ENCODE measurements at places on chromosomes 3 and 15.

GRCh38 chr3:9715764-9716437 is 12.3 kb downstream of the CPNE9 start:
- DNase-seq: no peak

DNA sequence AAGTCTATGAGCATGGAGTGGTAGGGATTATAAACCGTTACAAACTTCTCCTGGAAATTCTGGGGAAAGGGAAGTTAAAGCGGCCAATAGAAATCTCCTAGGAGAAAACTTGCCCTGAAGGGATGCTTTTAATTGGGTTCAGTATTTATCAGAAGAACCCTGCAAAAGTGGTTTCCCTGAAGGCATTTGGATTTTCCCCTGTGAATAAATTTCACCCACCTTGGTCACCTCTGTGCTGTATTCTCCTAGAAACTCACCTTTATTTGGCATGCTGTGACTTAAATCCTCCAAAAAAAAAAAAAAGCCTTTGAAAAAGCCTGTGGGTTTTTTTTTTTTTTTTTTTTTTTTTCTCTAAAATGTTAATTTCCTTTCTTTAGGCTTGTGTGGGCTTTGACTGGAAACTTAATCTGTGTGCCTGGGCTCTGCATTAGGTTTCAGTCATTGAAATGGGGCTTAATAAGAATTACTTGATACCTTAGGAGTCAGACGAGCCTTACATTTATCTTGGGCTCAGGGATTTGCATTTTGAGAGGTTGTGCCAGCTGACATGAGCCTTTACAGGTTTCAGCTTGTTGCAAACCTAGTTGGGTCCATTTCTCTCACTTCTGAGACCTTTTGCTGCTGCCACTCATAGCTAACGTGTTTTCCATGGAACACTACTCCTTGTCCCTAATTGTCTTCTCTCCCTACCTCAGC is 22.0 kb downstream of the TGFBR2 start:
- no peak for DNase-seq

GRCh38 chr15:62079594-62079993 is 12.8 kb downstream of the C2CD4A start:
- DNase-seq: no peak

DNA sequence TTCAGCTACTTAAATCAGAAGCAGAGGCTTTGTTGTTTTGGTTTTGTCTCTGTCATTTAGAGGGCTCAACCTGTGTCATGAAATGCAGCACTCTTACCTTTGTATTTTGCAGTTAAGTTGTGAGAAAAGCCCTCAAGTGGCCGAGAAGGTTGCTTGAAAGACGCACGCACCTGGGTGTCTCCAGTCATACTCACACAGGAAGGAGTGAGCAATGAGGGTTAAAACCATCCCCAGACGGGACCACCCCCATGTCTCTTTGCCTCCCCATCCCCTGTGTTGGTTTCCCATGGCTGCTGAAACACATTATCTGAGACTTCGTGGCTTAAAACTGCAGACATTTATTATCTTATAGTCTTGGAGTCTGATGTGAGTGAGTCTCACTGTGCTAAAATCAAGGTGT is 376.1 kb upstream of the CFAP20DC start:
- no peak for DNase-seq

GRCh38 chr15:41849861-41850260 is 11.2 kb downstream of the PLA2G4B start:
- no peak for DNase-seq

- no peak for DNase-seq
These were observed 15.0 kb upstream of the RTP3 start for GRCh38 chr3:46482632-46483350.

DNA sequence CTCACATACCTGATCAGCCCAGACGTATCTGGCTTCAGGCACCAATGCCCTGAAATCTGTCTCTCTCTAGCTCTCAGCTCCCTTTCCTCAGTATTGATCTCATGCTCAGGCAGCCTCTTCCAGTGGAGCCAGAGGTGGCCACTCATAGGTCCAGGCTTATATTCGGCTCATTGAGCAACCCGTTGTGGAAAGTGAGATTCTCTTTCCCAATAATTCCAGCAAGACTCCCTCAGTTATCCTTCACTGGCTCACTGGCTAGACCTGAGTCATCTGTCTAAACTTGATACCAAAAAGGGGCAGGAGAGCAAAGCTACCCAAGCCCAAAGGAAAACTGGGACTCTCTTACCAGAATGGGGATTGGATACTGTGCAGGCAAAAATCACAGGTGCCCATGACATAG is 33.4 kb upstream of the FRMD4B start:
- no peak for DNase-seq

GRCh38 chr3:53616321-53616720 is 121.9 kb downstream of the CACNA1D start:
- no peak for DNase-seq

DNA sequence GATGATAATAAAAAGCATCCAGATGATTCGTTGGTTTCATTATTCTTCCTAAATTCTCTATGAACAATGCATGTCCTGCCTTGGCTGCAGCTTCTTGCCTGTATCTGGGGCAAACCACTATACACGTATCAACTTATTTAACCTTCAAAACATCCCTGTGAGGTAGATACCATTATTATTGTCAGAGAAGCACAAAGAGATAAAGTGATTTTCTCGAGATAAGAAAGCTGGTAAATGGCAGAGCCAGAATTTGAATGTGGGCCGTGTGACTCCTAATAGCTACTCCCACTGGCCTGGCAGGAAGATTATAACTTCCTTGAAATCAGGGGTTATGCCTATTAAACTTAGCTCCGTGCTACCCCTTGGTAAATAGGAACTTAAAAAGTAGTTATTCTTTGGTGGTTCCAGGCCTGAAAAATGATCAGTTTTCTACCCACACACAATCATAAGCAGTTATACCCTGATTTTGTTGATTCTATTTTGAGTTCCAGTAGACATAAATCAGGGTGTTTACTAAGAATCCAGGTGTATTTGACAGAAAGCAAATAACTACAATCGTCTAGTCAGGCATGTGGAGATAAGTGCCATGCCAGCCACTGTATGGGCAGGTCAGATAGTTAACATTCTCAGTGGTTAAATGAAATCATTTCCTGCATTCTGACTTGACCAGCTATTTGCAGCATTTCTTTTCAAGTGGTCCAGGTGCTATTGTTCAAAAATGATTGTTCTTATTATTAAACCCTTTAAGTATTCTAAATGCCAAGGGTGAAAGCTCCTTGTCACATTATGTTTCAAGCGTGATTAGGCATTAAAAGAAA is 99.2 kb upstream of the LRRN1 start:
- DNase-seq: no peak

GRCh38 chr3:157225001-157225400 is 65.1 kb upstream of the CCNL1 start:
- no peak for DNase-seq

GRCh38 chr15:70387993-70388392 is 290.3 kb upstream of the TLE3 start:
- DNase-seq: no peak

DNA sequence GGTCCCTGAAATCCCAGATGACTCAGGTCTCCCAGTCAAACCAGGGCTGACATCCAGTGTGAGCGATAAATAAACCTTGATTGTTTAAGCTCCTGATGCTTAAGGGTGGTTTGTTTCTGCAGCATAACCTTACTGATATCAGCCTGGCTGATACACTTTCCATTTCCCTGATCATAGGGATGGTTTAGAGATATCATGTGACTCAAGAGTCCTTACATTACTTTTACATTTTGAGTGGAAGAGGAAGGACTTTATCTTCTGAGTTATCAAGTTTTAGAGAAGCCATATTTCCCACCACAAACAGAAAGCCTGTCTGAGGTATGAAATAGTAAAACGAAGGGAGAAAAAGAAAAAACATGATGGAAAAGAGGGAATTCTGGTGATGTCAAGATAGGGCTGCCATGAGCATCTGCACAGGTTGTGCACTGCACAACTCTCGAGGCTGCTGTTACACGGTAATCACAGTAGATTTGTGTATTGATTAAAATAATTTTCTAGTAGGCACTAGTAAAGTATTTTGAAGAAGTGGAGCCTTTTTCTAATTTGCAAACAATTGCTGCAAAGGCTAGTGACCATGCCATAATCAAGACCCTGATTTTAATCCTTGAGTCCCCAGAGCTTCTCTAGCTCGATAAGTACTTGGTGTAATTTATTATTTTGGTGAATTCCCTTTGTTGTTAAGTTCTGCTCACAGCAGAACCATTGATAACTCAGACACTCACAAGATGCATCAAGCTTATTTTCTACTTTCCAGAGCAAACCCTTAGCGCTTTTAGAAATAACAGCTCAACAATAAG is 34.1 kb upstream of the FBLN2 start:
- no peak for DNase-seq

DNA sequence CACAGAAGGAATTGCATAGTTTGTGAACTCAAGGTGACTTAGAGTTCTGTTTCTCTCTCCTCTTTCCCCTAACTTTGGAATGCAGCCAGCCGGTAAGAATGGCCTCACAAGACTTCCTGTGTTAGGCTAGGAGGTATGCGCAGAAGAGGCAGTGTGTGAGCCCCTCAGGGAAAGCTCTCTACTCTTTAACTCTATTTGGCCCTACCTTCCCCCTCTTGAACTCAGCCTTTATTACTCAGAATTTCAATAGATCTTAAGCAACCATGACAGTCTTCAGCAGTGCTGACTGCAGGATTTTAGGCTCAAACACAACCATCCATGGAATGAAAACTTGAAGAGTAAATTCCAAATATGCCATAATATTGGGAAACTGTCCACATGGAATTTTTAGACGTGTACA is 209.5 kb downstream of the DTWD1 start:
- no peak for DNase-seq

DNA sequence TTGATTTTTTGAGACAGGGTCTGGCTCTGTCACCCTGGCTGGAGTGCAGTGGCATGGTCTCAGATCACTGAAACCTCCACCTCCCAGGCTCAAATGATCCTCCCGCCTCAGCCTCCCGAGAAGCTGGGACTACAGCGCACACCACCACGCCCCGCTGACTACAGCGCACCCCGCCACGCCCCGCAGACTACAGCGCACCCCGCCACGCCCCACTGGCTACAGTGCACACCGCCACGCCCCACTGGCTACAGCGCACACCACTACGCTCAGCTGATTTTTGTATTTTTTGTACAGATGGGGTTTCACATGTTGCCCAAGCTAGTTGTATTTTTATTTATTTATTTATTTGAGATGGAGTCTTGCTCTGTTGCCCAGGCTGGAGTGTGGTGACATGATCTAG is 35.6 kb downstream of the SLC51A start:
- no peak for DNase-seq

GRCh38 chr3:141938011-141938500 is 61.6 kb downstream of the ATP1B3 start:
- DNase-seq: no peak

- DNase-seq: no peak
These were observed 164.4 kb downstream of the WDR76 start for GRCh38 chr15:43991206-43991605.

DNA sequence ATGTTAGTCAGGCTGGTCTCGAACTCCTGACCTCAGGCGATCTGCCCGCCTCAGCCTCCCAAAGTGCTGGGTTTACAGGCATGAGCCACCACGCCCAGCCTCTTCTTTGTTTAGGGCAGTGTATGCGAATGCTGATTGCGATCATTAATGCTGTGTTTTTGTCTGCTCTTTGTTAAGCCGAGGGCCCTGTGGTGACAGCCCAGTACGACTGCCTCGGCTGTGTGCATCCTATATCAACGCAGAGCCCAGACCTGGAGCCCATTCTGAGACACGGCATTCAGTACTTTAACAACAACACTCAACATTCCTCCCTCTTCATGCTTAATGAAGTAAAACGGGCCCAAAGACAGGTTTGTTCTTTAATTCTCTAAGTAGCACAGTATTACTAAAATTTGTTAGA is 7.8 kb downstream of the KNG1 start:
- no peak for DNase-seq

GRCh38 chr3:198070871-198071270 is 110.9 kb downstream of the LMLN start:
- DNase-seq: no peak

DNA sequence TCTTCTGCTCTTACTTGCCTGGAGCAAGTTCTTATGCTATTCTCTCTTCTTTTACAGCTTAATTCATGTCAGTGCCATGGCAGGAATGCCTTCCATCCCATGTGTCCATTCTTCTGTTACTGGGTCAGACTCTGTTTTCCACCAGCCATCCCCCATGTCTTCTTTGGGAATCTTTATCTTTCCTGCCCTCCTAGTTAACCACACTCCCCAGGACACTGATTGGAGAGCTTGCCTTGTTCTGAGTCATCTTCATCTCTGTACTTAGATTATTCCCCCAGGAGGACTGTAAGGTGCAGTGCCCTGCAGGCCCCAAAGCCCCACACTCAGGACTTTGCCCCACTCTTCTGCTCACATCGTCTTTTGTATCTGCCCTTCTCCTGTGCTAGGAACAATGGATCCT is 3.6 kb downstream of the ABHD17C start:
- DNase-seq: no peak

- no peak for DNase-seq
These were observed 37.4 kb upstream of the RASA2 start for GRCh38 chr3:141449424-141449823.

DNA sequence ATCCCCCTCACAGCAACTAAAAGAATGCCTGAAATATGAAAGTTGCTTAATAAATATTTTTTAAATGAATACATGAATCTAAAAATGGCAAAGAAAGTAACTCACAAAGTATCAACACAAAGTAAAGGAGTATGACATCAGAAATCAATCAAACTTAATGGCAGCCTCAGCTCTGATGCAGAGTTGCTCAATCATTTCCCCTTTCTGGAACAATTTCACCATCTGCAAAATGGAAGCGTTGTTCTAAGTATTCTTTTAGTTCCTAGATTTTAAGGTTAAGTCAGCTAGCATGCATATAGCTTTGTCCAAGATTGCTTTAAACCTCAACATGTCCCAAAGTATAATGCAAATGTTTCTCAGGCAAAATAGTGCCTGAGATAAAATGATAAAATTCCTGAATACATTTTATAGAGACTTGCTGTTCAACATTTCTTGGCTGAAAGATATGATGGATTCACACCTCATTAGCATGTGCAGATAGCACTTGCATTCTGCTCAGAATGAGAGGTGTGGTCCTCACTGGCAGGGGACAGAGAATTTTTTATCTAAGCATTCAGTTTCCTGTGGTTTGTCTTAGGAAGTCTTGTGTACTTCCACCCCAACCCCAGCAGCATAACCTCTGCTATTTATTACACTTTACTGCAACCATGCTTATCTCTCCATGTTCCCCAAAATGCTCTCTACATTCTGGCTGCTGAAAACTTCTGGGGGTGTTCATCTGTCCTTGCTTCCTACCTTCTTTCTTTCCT is 429.3 kb downstream of the GRM7 start:
- DNase-seq: no peak

DNA sequence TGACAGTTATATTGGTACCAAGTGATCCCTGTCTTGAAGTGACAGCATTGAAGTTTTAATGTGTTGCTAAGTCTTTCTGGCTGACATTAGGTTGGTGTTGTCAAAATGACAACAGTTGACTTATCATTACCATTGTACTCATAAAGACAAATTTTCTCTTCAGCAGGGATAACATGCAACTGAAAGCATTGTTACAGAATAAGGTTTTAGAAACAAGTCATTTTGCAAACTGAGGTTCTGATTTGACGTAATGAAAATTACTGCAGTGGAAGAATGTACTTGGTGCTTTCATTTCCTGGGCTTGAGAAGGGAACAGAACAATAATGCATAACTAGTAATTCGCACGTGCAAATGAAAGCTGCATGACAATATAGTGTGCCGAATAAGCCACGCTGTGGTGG is 75.1 kb downstream of the MOBP start:
- no peak for DNase-seq
